ENCODE measurements at places on chromosomes 2 and 18.

DNA sequence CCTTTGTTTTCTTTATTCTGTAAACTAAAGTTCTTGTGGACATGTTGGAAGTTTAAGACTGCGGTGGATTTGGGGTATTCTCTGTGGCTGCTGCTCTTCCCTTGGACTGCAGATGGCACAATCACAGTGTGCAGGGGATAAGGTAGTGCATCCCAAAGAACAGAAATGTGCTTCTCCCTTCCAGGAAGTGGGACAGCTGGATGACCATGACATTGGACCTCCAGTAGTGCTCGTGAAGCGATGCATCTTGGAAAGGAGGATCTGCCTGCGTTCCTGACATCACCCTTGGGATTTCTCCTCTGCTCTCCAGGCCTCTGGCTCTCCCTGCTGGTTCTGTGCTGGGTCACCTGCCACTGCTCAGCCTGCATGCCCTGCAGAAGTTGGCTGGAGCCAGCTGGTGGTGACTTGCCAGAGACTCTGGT is 109.9 kb downstream of the SLC4A3 start:
- no peak for DNase-seq

DNA sequence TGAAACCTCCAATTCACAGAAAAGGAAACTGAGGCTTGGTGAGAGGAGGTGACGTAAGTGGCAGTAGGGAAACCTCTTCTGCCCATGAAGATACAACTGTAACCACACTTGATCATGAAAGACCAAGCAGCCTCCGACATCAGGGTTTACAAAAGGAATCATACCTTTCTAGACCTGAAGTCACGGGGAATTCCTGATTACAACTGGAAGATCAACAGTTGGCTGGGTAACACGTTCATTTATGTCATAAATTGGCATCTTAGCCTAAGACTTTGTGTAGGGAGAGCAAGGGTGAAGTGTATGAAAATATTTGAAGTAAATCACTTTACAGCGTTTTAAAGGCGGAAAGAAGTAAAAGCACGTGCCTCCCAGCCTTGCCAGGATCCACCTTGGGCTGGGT is 922 bp downstream of the HS1BP3 start:
- DNase-seq: no peak

- DNase-seq: no peak
Observed at GRCh38 chr2:204539019-204539385, 6.3 kb upstream of the PARD3B start.

GRCh38 chr2:59905731-59906130 is 647.7 kb downstream of the BCL11A start:
- DNase-seq: no peak

- no peak for DNase-seq
Observed at GRCh38 chr2:177489719-177490301, 97.2 kb downstream of the AGPS start.

DNA sequence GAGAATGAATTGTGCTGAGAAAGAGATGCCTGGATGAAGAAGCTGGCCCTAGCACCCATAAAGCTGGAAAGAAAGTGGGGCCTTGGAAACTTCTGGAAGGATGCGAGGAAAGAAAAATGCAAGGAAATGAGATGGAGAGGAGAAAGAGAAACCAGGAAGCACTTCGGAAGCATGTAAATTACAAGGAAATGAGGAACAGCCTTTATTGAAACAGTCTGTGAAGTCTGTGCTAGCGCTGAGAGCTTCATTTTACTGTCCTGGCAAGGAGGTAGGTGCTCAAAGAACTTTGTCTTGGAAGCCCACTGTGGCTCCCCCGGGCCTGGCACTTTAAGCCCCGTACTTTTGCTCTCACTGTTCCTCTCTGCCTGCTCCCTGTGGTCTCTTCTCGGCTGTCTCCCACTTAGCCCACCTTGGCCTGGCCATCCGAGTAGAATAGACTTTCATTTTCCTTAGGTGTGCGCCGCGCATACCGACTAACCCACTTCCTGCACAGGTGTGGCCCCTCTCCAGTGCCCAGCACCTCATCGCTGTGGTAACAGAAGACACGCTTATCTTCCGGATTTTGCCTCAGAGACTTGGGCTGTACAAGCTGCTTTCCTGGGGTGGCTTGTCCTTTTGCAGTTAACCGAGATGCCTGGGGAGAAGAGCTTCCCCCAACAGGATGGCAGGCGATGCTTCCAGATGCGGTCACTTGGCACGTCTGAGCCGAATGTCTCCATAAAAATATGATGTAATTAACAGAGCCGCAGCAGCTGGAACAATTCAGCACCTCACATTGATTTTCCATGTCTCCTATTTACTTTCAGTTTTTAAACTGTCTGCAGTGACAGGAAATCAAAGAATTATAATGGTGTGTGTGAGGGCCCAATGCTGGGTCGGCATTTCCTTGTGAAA is 199.6 kb downstream of the HRH4 start:
- DNase-seq: no peak

DNA sequence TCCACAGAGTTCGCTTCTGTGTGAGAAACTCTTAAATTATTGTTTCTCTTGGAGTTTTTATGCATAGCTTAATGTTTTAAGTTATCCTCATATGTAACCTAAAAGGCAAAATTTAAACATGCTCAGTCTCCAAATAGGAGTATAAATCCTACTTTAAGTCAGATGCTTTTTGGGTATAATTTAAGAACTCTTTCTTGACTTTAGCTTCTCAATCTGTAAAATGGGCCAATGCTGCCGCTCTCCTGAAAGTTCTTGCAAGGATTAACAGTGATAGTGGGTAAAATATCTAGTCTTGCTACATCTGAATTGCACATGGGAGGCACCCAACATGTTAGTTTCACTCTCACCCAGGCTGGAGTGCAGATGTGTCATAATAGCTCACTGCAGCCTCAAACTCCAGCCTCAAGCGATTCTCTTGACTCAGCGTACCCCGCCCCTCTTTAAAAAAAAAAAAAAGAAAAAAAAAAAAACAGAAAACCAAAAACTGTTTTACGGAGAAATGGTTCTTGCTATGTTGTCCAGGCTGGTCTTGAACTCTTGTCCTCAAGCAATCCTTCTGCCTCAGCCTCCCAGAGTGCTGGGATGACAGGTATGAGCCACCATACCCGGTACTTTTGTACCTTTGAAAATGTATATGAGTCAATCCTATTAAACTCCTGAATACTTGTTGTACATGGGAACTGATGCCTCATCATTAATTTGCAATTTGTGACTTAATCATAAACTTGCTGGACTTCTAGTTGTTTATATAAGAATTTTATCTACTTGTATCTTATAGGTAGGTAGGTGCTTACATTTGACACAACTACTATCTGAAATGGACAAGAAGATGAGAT is 1.8 kb downstream of the FBXO48 start:
- no peak for DNase-seq

GRCh38 chr18:69432847-69433246 is 32.2 kb downstream of the DOK6 start:
- DNase-seq: no peak

DNA sequence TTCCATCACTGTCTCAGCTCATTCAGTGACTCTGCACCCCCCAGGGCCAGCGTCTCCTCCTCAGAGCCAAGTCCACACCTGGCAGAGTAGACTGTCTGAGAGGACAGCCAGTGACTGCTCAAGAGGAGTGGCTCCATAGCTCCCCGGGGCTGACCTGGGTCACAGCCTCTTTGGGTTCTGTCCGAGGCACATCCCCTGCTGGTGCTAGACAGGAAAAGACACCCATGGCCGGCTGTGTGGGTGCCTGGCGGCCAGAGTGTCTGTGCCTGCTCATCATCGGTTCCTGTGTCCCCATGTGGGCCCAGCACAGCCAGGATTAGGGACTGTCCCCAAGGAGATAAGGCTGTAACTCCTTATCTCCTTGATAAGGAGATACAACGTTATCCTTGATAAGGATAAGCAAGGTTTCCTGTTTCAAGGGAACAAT is 3.5 kb upstream of the CROCC2 start:
- DNase-seq: no peak

GRCh38 chr2:4408321-4408720 is 704.9 kb downstream of the DCDC2C start:
- DNase-seq: no peak

- no peak for DNase-seq
Observed at GRCh38 chr2:41241325-41242000, 789.6 kb upstream of the SLC8A1 start.

DNA sequence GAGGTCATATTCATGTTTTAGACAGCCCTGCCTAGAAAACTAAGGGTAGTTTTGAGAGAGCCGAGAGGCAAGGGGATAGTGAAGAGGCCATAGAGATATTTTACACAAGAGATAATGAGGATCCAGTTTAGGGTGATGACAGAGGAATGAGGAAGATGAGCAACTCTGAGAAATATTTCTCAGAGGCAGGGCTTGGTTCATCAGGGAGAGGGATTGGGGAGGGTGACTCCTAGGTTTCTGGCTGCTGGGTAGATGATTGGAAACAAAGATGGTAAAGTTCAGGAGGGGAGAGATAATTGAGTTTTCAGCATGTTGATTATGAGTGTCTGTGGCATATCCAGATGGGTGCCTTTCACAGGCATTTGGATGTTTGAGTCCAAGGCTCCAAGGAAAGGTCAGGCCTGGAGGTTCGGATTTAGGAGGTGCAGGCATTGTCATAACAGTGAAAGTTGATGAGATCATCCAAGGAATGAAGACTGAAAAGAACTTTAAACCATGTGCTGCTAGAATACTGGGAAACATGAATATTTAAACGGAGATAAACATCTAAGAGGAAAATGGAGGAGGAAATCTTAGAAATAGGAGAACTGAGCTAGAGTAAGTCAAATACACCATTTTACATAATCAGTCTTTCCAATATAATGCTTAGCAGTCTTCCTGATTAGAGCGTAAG is 7.4 kb downstream of the MYL12B start:
- no peak for DNase-seq

DNA sequence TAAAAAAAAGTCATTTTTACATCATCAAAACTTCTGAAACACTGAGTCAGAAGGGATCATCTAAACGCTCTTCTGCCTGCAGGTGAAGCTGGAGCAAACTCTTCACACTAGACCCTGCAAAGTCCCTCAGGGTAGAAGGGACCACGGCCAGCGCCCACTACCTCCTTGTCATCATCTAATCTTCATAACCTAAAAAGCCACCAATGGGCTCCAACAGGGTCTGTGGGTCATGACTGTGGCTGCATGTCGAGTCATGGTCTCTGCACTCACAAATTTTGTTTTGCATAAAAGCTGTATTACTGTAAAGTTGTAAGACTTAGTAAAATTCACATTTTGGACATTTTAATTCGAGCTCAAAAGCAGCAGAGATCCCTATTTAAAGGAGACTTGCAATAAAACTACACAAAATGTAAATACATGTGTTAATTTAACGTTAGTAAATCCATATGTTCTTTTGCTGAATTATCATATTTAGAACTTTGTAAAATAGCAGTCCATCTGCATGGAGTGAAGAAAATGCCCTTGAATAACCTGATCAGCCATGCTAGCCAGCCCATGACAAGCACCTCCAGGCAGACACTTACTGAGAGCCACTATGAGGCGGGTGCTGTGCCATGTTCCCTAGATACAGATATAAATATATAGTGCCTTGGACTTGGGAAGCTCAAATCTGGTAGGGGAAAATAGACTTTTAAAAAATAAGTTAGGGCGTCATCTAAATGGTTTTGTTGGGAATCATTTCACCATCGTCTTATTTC is 437.2 kb upstream of the LYPD1 start:
- DNase-seq: no peak

DNA sequence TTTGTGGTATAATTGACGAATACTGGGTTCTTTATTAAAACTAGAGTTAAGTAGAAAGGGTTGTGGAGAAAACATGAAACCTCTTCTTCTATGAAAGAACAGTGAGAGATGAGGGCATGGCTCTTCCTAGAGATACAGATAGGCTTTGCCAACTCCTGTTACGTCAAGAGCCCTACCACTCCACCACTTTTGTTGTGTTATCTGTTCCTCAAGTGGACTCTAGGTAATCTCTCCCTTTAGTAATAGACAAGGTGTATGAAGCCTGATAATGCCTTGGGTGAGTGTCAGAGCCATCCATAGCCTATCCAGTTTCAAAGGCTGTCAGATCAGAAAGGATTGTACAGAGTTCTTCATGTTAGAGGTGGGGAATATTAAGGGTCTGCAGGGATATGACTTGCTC is 176.4 kb downstream of the SETBP1 start:
- DNase-seq: no peak

DNA sequence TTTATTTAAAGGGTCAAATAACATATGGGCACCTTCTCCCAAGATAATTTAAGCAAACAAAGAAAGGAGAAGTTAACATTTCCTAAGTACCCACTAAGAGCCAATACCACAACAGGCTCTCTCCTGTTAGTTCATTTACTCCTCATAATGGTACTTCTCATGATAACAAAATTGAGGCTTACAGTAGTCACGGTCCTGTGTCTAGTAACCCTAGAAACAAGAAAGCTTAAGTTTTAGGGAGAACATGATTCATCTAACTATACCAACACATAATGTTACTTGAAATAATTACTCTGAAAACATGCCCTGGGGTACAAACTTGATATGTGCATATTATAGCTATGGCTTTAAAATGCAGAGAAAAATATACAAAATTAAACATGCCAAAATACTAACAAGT is 19.8 kb downstream of the IWS1 start:
- no peak for DNase-seq

DNA sequence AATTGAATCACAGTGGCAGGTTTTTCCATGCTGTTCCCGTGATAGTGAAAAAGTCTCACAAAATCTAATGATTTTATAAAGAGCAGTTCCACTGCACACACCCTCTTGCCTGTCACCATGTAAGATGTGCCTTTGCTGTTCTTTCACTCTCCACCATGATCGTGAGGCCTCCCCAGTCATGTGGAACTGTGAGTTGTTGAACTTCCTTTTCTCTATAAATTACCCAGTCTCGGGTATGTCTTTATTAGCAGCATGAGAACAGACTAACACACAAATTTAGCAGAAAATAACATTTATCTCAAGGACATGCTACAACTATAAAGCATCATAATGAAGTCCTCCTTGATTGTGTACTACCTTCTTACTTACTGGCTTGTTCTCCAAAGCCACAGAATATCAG is 1526.0 kb downstream of the LRP1B start:
- DNase-seq: no peak

GRCh38 chr2:170276925-170277629 is 99.1 kb downstream of the MYO3B start:
- no peak for DNase-seq

DNA sequence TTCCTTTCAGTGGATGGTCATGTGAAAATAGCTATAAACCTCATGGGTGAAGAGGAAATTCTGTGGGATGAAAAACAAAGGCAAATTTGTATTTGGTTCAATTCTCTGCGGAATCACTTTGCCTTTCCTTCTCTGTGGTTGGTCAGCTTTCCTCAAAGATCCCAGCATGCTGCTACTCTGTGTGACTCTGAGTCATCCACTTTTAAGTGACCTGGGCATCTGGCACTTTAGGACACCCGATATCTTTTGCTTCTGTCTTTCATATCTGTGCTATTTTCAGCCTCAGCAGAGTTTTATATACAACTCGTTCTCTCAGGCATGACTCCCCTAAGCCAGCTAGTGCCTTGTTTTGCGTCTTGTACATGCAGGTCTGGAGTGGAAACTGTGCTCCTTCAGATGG is 217.0 kb upstream of the PIEZO2 start:
- DNase-seq: peak; percentile 45

GRCh38 chr2:67500541-67500940 is 103.4 kb downstream of the ETAA1 start:
- no peak for DNase-seq

GRCh38 chr18:26487437-26487836 is 60.9 kb downstream of the KCTD1 start:
- peak; percentile 29 for DNase-seq
